ENCODE measurements at places on chromosomes 2 and 18.

- no peak for DNase-seq
Measured at GRCh38 chr2:17583166-17583565, 42.7 kb downstream of the VSNL1 start.

DNA sequence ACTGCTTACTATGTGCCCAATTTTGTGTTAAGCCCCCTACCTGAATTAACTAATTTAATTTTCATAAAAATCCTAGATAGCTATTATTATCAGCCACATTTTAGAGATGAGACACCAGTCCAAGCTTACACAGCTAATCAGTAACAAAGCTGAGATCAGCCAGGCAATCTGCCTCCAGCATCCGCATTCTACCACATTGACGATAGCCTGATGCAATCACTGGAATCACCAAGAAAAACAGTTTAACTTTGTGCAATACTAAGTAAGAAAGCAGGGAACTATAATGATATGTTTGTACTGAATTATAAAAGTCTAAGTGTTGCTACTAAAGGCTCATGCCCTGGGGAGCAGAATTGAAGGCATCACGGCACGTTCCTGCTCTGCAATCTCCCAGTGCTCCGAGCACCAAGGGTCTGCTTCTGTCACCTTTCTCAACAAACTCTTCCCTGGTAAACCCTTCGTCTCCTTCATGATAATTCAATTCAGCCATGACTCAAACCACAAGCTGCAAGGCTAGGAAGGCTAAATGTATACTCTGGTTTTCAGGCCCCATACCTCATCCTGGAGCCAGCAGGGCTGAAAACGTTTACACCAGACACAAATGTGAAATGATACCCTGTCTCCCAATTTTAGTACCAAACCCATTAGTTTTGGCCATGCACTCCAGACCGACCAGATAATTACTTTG, 19.4 kb downstream of the KANSL3 start:
- no peak for DNase-seq

GRCh38 chr2:240904216-240905175, 1.6 kb upstream of the CROCC2 start:
- no peak for DNase-seq

- no peak for DNase-seq
Measured at GRCh38 chr2:240526521-240526920, 31.3 kb downstream of the ANKMY1 start.

GRCh38 chr2:96907115-96908041, 37.5 kb upstream of the SEMA4C start:
- no peak for DNase-seq

GRCh38 chr2:184729581-184729980, 131.3 kb downstream of the ZNF804A start:
- DNase-seq: no peak

- no peak for DNase-seq
Measured at GRCh38 chr2:20633001-20633400, 17.9 kb downstream of the HS1BP3 start.

DNA sequence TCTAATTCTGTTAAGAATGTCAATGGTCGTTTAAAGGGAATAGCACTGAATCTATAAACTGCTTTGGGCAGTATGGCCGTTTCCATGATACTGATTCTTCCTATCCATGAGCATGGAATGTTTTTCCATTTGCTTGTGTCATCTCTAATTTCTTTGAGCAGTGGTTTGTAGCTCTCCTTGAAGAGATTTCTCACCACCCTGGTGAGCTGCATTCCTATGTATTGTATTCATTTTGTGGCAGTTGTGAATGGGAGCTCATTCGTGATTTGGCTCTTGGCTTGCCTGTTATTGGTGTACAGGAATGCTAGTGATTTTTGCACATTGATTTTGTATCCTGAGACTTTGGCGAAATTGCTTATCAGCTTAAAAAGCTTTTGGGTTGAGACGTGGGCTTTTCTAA, 38.3 kb upstream of the WDR75 start:
- DNase-seq: no peak

- DNase-seq: no peak
Measured at GRCh38 chr2:141522048-141522447, 608.8 kb downstream of the LRP1B start.

DNA sequence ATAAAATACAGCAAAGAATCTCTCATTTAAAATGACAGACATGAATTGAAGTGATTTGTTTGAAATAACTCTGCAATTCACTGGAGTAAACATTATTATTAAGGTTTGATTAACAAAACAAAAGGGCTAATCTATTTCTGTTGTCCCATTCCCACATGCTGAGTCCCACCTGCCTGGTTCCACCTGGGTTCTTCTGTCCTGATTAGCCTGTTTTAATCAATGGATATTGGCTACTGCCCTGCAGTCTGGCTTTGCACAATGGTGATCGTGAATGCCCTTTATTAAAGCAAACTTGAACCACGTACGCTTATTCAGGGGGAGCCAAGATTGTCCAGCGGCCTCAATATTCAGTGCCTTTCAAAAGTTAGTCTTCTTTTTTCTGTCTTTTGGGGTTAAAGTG, 72.8 kb upstream of the CDH19 start:
- DNase-seq: no peak

GRCh38 chr2:101832114-101832513, 134.6 kb downstream of the MAP4K4 start:
- DNase-seq: no peak

- DNase-seq: no peak
Measured at GRCh38 chr2:228107846-228108245, 73.6 kb downstream of the SPHKAP start.

GRCh38 chr2:48588745-48589144, 28.9 kb upstream of the GTF2A1L start:
- DNase-seq: no peak

GRCh38 chr18:49529596-49529995, 32.3 kb upstream of the LIPG start:
- no peak for DNase-seq

GRCh38 chr2:241870081-241870541, 582 bp downstream of the RTP5 start:
- no peak for DNase-seq

DNA sequence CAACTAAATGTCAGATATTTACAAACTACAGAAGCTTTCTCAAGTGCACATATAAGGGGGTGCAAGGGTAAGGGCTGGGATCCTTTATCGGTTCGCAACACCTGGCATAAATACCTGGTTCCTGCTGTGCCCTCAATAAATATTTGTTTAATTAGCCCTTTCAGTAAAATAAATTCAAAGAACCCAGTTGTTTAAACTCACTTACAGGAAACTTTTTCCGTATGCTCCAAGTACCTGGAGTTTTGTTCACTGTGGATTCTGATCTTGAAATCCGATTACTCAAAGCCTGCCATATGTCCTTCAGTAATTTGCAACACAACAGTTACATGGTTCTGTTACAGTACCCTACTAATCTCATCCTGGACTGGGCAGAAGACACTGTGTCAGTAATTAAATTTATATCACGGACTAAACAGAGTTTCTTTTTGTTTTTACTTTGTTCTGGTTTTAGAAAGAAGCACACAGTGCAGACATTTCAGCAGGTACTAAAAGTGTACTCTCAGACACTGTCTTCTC, 36.9 kb downstream of the TBC1D8 start:
- DNase-seq: no peak

DNA sequence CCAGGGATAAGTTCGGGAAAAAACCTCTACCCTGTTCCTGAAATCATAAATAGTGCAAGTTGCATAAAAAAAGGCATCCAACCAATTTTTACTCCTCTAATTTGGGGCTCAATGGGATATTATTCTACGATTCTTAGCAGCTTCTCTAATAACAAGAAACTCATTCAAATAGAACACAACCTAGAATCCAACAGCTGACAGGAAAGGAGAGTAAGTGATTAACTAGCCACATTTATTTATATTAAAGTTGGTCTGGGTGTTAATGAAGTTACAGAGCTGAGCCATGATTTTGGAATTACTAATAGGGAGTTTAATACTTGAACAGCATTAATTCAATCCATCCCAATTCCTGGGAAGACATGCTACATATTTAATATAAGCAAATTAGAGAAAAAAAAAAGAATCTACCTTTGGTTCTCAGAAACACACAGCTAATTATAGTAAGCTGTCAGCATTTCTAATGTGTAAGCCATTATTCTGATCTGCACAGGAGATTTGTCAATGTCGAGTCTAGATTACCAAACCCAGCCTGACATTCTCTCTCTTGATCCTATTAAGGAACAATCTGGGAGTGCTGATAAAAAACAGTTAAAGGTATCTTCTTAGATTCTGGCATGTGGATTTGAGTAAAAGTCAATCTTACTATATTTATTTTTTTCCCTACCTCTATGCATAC, 267.7 kb downstream of the NBAS start:
- no peak for DNase-seq

- DNase-seq: no peak
Measured at GRCh38 chr2:28602751-28603639, 107.1 kb downstream of the PLB1 start.

DNA sequence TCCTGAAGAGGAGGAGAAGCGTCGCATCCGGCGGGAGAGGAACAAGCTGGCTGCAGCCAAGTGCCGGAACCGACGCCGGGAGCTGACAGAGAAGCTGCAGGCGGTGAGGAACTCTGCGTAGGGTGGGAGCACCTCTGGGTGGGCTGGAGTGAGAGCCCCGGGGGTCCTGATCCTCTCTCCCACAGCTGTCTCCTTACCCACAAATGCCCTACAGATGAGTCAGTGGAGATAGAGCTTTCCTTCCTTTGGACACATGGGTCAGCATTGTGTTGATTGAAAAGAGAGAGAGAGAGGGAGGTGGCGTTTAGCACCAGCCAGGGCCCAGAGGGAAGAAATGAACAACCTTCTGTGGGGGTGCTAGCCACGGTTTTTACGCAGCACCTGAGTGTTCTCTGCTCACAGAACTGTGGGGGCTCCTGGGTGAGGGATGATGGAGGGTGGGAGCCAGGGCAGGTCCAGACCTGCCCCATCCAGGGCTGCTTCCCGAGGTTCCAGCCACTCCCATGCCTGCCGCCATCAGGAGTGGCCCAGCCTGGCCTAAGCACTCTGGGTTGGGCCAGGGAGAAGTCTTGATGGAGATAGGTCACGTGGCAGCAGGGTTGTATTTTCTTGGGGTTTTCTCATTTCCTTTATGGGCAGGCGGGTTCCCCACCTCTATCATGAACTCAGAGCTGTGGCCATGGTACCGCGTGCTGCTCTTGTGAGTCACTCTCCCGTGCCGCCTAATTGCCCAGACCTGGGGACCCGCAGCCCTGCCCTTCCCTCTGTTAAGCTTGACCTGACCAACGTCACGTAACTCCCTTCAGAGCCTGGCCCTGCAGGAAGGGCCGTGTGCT, 16.3 kb downstream of the FOSL2 start:
- DNase-seq: no peak

DNA sequence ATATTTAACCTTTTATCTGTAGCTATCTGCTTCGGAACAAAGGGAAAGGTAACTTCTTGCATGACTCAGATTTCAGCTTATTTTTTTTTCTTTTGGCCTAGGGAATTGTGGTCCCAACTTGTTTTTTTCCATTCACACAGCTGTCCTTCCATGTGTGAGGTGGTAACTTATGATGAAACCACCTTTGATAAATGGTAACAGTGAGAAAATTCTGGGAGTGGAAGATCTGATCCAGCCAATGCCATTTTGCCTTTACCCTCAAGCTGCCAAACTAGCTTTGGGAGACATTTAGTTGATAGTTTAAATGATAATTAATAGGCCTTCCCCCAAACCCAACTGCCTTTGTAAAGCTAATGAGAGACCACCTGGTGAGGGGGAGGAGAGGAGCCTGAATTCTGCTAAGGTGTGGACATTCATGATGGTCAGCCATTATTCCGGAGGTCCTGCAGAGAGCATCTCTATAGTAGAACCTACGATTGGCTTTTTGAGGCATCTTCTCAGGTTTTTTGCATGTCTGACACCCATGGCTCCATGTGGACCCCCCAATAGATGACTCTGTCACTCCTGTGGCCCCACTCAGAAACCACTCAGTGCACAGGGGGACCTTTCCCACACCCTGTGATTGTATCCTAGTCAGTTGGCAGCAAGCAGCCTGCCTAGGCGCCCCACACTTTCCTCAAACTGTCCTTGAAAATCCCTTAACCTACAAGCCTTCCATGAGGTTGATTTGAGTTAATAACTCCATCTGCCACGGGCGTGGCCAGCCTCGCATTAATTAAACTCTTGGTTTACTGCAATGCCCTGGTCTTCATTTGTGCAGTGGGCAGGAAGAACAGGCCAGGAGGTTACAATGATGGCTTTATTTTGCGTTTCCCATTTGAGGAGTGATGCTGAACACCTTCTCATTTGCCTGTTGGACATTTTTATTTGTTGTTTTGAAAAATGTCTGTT, 263.5 kb upstream of the PXDN start:
- no peak for DNase-seq

- no peak for DNase-seq
Measured at GRCh38 chr2:120509991-120510735, 164.2 kb downstream of the INHBB start.

- DNase-seq: no peak
Measured at GRCh38 chr2:68835621-68836020, 35.6 kb downstream of the BMP10 start.

GRCh38 chr2:221088506-221088905, 483.6 kb downstream of the EPHA4 start:
- DNase-seq: no peak
